ENCODE measurements at places on chromosomes 4 and X.

DNA sequence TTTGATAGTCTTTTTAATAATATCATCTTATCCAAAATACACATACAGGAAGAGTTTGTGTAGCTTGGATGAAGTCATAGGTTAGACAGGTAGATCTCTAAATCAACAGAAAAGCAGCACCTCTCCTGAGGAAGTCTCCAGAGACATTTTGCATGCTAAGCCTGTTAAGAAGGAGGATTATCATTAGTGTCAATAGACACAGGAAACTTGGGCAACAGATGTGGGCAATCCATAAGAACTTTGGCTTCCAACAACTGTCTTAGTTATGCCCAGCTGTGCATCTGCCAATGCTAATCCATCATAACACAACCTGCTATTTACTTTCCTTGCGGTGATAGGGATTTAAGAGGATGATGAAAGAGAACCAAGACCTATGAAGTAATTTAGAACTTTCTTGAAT lies 1052.6 kb downstream of the RPA4 start:
- no peak for DNase-seq

GRCh38 chr4:142595222-142595871 lies 250.8 kb downstream of the INPP4B start:
- no peak for DNase-seq

DNA sequence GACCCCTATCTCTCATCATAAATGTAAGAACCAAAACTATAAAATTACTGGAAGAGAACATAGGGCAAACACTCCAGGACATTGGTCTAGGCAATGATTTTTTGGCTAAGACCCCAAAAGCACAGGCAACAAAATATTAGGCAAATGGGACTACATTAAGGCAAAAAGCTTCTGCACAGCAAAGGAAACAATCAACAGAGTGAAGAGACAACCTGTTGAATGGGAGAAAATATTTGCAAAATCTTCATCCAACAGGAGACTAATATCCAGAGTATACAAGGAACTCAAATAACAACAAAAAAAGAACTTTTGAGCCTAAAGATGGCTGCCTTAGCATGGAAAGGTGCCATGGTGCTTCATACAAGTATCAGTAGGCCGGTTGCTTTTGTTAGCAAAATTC lies 111.1 kb upstream of the FMR1 start:
- DNase-seq, result no peak

GRCh38 chrX:134177527-134177926 lies 59.5 kb upstream of the CCDC160 start:
- DNase-seq, result no peak

DNA sequence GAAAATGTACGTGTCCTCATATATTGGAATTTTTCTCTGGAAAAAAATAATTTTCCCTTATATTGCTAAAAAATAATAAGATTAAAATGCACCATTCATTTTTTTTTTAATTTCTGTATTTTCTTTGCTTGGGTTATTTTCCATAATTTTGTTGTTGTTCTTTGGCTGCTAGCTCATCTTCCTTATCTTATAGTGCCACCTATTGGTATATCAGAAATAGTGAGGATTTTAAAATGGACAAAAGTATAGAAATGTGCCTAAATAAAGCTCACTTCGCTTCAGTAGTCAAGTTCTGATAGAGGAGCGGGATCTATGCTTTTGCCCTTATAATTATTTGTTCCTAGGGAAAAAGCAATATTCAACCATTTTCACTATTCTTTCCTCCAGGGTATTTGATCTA lies 134.8 kb downstream of the NAP1L3 start:
- no peak for DNase-seq

- DNase-seq, result peak; percentile 36
Observed at GRCh38 chr4:37794056-37794455, 32.4 kb upstream of the PGM2 start.

DNA sequence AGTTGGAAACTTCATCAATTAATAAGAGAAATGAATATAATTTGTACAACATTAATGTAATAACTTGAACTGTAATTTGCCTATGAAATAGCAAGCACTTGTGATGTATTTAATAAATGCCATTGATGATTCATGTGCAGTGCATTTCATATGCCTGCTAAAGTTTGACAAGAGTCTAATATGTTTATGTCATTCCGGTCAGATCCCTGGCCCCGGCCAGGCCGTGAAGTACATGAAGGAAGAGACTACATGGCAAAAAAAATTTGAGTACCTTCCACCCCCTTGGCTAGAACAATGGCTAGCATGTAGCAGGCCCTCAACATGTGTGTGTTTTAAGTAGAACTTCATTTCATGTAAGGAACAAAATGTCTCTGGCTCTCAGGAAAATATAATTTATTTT lies 161.3 kb downstream of the ATP10D start:
- DNase-seq, result no peak

DNA sequence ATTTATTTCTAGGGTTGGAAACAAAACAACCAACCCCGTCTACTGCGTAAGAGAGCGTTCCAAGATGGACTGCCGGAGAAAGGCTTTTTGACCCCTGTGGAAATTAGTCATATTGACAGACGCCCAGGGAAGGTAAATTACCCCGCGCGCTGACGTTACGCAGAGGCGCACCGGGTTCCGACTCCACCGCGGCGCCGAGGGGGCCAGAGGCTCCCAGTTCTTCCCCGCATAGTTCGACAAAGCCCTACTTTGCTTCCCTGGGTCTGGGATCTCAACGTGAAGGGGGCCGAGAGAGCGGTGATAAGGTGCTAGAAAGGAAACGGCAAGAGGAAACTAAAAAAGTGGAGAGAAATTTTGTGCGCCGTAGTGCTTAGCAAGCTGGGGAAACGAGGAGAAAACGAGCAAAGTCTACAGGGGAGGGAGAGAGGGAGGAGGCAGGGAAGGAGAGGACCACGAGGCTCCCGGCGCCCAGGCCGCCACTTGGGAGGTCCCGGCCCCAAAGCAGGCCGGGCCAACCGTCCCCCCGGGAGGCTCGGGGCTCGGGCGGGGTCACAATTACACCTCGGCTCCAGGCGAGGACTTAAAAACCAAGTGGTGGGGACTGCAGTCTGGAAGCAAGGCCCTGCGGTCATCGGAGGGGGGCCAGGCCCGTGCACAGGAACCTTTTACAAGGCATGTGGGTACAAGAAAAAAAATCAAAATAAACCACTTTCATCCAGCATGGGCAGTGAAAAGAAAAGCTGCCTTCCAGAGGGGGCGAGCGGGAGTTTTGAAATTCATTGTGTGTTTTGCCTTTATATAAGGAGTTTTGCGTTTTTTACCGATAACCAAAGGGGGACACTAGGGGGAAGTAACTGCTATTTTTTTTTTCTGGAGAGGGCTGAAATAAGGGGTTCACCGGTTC lies 13.2 kb downstream of the HAND2 start:
- no peak for DNase-seq

- no peak for DNase-seq
Observed at GRCh38 chrX:100946299-100946927, 17.7 kb upstream of the XKRX start.

GRCh38 chr4:29213020-29213419 lies 1507.1 kb upstream of the PCDH7 start:
- DNase-seq, result no peak

DNA sequence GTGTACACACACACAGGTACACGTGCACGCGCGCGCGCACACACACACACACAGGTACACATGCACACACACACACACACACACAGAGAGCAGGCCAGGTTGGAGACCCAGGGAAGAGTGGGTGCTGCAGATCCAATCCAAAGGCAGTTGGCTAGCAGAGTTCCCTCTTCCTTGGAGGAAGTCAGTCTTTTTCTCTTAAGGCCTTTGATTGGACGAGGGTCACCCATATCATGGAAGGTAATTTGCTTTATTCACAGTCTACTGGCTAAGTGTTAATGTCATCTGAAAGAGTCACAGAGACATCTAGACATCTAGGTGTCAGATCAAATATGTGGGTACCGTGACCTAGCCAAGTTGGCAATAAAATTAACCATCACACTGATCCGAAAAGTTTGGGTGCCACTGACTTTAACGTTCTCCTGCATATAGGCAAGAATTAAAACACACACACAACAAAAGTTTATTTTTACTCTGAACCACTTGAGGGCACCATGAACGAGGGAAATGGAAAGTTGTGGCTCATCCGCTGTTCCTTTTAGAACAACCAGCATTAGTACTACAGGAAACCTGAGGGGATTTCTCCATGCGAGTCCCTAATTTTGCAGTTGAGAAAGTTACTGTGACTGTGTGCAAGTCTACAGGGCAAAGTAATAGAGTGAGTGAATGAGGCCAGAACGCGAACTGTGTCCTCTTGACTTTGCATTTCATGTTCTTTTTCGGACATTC lies 66.0 kb upstream of the STOX2 start:
- no peak for DNase-seq

DNA sequence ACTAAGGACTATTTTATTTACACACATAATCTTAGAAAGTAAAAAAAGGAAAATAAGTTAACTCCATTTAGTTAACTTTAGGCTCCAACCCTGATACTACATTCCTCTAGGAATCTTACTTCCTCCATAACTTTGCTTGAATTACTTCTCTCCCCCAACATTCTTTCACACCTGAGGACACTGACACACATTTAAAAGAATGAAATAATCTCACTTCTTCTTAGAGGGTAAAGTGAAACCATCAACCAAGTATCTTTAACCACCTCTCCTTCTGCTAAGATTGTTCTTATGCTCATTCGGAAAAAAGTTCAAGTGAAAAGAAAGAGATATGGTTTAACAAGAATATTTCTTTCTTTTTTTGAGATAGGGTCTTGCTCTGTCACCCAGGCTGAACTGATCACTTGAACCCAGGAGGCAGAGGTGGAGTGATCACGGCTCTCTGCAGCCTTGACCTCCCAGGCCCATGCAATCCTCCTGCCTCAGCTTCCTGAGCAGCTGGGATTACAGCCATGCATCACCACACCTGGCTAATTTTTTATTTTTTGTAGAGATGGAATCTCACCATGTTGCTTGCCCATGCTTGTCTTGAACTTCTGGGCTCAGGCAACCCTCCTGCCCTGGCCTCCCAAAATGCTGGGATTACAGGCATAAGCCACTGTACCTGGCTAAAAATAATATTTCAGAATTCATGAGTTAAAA lies 28.5 kb downstream of the SLC25A4 start:
- no peak for DNase-seq

- DNase-seq, result no peak
Observed at GRCh38 chrX:130726661-130727060, 176.3 kb downstream of the ENOX2 start.

DNA sequence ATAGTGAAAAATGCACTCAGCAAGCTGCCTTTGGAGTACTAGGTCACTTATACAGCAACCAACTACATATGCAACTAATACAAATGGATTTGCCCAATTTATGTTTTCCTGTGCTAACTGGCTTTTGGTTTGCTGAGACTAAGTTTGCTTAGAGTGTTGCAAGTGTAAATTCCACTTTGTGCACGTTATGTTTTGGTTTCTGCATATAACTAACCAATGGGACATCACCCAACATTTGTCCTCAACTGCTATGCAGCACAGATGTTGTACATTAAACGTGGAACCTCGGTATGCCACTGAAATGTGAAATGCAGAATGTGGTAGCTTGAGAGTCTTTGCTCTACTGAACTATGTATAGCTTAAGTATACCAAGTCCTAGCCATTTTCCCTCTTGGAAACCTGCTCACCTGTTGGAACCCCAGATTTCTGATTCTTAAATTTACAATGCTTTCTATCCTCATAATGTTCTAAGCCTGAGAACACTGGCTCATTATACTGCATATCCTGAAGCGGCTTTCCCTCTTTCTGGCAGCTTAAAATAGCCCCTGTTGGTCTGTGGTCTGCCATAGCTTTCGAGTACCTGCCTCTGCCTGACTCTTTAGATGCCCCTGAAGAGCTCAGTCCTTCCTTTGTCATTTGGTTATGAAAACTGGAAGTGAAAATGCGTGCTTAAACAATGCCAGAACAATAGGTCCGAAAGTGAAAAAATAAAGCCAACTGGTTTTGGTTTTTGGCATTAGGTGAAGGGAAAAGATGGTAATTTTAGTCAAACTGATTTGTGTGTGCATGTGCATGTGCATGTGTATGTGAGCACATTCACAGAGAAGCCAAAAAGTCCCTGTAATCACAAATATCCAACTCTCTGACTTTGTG lies 158.0 kb downstream of the SH2D1A start:
- no peak for DNase-seq

GRCh38 chr4:183260491-183261151 lies 59.5 kb downstream of the CLDN22 start:
- no peak for DNase-seq

DNA sequence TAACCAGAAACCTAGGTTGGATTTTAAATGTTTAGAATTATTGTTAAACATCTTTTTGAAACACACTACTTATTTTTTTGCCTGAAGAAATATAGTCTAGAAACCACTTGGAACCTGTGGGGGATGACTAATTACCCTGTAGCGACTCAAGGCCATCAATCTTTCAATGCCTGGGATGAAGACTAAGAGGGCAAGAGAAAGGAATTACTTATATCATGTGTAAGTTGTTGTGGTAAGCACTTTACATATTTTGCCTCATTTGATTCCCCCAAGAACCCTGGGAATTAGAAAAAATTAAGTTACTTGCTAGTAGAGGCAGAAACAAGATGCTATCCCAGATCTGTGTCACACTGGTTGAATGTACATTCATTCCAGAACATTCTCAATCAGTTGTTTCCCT lies 170.9 kb upstream of the GRIA3 start:
- DNase-seq, result no peak

DNA sequence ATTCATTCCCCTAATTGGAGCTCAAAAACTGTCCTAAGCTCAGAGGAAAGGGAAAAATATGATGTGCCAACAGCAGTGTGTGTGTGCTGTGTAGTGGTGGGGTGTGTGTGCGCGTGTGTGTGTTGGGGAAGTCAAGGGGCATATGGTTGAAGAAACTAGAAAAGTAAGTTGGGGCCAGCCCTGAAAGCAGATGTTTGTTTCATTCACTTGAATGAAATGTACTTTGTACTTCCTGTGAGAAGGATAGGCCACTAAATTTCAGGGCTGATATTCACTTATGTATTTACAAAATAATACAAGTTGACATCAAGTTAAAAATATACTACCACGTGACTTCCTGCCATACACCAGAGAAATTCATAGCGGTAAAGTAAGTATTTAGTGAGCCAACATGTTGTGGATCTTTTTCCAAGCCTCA lies 151.3 kb upstream of the JADE1 start:
- DNase-seq, result peak; percentile 26

GRCh38 chr4:102500352-102500695 lies 835 bp upstream of the NFKB1 start:
- DNase-seq, result no peak

DNA sequence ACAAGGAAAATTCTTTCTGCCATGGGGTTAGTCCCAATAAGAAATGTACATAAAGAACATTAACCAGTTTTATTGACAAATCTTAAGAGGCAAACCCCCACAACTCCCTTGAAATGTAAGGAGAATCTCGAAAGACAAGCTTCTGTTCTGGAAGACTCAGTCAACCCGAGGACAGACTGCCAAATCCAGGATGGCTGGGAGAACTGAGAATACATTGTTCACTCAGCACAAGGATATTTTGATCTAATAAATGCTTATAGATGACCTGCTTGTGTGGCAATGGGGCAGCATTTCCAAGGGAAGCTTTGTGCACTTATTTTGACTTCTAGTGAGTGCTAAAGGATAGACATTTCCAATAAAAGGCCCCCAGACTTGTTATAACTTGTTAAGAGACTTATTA lies 280.4 kb downstream of the DHX15 start:
- DNase-seq, result no peak

Measured in right hindlimb (tissue), 1 donor.